ENCODE measurements at places on chromosomes 1 and 21.
A peak's percentile ranks its signal among the peaks of the same experiment; 100 is the strongest.

GRCh38 chr1:206829282-206829681, 36.1 kb upstream of the IL20 start:
- H3K4me1 ChIP-seq, result peaks cover 78% of the 10 kb centered on the region
- H3K36me3 ChIP-seq, result no peaks in the 10 kb centered on the region
- H3K27ac ChIP-seq, result peak overlapping the region; percentile 81

DNA sequence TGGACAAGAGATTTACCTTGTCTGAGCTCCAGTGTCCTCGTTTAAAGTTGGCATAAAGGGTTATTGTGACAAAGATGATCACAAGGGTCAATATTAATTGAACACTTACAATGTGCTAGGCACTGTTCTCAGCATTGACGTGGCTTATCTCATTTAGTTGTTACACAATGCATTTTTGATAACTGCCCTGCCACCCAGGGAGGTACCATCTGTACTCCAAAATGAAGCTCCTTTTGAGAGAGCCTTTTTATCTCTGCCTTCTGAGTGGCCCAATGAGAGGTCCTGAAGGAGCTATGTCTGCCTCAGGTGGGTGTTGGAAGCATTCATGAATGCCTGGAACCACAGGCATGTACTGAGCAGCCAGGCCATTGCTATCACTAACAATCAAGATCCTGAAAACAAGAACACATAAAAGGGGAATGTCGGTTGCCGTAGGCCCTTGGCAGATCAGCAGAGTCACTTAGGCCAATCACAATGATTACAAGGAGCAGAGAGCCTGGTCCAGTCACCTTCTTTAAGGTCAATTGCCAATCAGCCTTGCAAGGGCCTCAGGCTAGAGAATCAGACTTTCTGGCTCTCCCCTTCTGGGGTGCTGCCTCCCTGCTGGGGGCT, 78.5 kb downstream of the NMNAT2 start:
- H3K4me1 ChIP-seq, result no peaks in the 10 kb centered on the region
- H3K27ac ChIP-seq, result no peak overlapping the region
- H3K4me3 ChIP-seq, result no peak overlapping the region
- H3K36me3 ChIP-seq, result no peaks in the 10 kb centered on the region

DNA sequence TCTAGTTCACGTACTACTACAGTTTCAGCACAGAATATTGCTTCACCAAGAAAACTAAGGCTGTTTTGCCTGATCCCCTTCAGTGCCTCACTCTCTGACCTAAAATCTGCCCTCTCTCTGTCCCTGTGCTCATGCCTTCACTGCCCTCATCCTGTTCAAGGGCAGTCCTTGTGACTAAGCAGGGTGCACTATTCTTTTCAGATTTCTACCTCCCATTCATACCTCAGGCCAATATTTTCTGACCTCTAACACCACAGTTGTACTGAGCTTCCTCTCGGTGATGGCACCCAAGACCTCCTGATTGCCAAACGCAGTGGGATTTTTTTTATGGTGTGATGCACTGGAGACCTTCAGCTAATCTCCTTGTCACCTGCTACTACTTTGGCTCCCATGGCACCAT, 57.7 kb upstream of the GADD45A start:
- H3K4me1 ChIP-seq, result no peaks in the 10 kb centered on the region
- no peak overlapping the region for H3K27ac ChIP-seq
- H3K36me3 ChIP-seq, result no peaks in the 10 kb centered on the region
- no peak for DNase-seq
- no peak overlapping the region for H3K4me3 ChIP-seq
- H3K27me3 ChIP-seq, result no peaks in the 10 kb centered on the region

GRCh38 chr21:38954588-38955004, 148.9 kb downstream of the ETS2 start:
- no peaks in the 10 kb centered on the region for H3K36me3 ChIP-seq
- no peak overlapping the region for H3K27ac ChIP-seq
- no peaks in the 10 kb centered on the region for H3K4me1 ChIP-seq
- H3K4me3 ChIP-seq, result no peak overlapping the region
- DNase-seq, result no peak

DNA sequence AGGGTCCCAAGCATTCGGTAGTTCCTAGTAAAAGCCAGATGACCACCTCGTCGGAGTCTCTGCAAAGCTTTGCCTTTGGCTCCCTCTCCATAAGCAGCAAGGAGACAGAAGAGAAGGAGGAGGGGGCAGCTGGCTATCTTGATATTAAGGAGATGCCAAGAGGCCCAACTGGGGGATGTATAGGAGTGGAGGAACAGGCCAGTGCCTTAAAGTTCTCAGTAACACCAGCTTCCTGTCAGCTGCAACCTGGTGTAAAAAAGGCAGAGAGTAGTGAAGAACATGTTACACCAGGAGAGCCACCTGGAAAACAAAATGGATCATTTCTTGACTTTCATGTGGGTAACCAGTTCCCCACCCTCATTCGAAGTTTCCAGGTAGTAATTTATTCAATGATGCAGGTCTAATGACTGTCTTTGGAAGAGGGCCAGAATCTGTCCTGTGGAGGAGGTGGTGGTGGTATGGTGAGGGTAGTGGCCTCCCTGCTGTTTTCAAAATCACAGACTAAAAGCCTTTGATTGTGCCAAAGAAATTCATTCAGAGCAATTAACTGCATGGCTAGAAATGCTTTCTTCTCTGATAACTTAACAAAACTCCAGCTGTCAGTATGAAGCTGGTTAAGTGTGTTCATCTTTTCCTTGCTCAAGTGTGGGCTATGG, 27.3 kb downstream of the TMEM200B start:
- H3K4me1 ChIP-seq, result peaks cover 7% of the 10 kb centered on the region
- DNase-seq, result no peak
- H3K36me3 ChIP-seq, result peaks cover 88% of the 10 kb centered on the region
- H3K27ac ChIP-seq, result no peak overlapping the region
- H3K4me3 ChIP-seq, result no peak overlapping the region
- no peaks in the 10 kb centered on the region for H3K27me3 ChIP-seq

GRCh38 chr21:42532466-42533181, 19.0 kb downstream of the SLC37A1 start:
- no peak overlapping the region for H3K4me3 ChIP-seq
- peaks cover 68% of the 10 kb centered on the region for H3K4me1 ChIP-seq
- no peaks in the 10 kb centered on the region for H3K36me3 ChIP-seq
- no peaks in the 10 kb centered on the region for H3K27me3 ChIP-seq
- peak; percentile 40 for DNase-seq

- peaks cover 3% of the 10 kb centered on the region for H3K36me3 ChIP-seq
- peaks cover 8% of the 10 kb centered on the region for H3K4me1 ChIP-seq
- DNase-seq, result no peak
Measured at GRCh38 chr1:40161888-40162397, 756 bp downstream of the RLF start.

- DNase-seq, result no peak
- H3K27me3 ChIP-seq, result no peaks in the 10 kb centered on the region
- H3K36me3 ChIP-seq, result no peaks in the 10 kb centered on the region
- no peak overlapping the region for H3K4me3 ChIP-seq
- peak overlapping the region; percentile 11 for H3K27ac ChIP-seq
Measured at GRCh38 chr21:35838350-35838749, 222.0 kb downstream of the SETD4 start.

DNA sequence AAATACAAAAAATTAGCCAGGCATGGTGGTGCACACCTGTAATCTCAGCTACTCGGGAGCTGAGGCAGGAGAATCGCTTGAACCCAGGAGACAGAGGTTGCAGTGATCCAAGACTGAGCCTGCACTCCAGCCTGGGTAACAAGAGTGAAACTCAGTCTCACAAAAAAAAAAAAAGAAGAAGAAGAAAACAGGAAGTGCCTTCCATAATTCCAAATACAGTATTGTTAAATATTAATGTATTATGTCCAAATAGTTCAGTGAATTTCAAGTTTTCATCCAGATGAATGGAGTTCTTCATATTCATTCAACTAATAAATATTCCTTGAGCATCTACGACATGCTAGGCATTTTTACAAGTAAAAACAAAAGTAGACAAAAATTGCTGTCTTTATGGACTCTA, 33.3 kb downstream of the PLEKHO1 start:
- H3K27me3 ChIP-seq, result no peaks in the 10 kb centered on the region
- DNase-seq, result no peak
- H3K36me3 ChIP-seq, result no peaks in the 10 kb centered on the region
- H3K4me1 ChIP-seq, result no peaks in the 10 kb centered on the region
- H3K4me3 ChIP-seq, result no peak overlapping the region

DNA sequence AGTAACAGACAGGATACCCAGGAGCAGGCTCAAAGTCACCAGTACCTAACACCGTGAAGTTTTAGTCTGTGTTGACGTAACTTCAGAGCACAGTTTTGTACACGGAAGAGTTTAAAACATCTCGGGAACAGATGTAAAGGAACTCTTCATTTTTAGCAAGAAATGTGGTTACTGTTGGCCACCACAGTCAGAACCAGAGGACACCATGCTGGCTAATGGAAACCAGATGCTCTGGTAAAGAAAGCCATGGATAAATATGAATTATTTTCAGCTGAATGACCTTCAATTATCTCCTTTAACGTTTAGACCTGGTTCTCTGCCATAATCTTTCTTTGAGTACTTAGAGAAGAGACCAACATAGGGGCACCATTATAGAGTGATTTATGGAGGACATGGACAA, 115.9 kb downstream of the NTMT2 start:
- no peak overlapping the region for H3K4me3 ChIP-seq
- peaks cover 3% of the 10 kb centered on the region for H3K27me3 ChIP-seq
- no peaks in the 10 kb centered on the region for H3K36me3 ChIP-seq
- DNase-seq, result no peak
- no peak overlapping the region for H3K27ac ChIP-seq
- H3K4me1 ChIP-seq, result no peaks in the 10 kb centered on the region

DNA sequence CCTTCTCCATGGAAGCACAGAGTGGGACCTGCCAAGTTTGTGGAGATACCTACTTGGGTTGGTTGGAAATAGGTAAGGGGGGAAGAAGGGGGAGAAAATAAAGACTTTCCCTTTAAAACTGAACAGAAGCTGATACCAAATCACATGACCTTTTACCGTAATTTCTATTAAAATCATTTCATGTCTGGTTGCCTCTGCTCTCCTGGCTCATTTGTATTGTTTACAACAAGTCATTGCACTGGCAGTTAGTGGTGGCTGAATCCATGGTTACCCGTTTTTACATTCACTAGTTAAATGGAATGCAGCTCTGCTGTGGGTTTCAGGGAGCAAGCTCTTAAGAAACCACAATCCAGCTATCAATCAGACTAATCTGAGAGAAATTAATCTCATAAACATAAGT, 353.7 kb upstream of the ESRRG start:
- no peak overlapping the region for H3K4me3 ChIP-seq
- H3K27ac ChIP-seq, result no peak overlapping the region
- no peaks in the 10 kb centered on the region for H3K4me1 ChIP-seq
- H3K36me3 ChIP-seq, result no peaks in the 10 kb centered on the region
- DNase-seq, result no peak

- no peaks in the 10 kb centered on the region for H3K27me3 ChIP-seq
- H3K36me3 ChIP-seq, result no peaks in the 10 kb centered on the region
- DNase-seq, result no peak
- no peak overlapping the region for H3K4me3 ChIP-seq
- peaks cover under 1% of the 10 kb centered on the region for H3K4me1 ChIP-seq
- H3K27ac ChIP-seq, result no peak overlapping the region
Measured at GRCh38 chr1:169138866-169139670, 32.6 kb downstream of the ATP1B1 start.

DNA sequence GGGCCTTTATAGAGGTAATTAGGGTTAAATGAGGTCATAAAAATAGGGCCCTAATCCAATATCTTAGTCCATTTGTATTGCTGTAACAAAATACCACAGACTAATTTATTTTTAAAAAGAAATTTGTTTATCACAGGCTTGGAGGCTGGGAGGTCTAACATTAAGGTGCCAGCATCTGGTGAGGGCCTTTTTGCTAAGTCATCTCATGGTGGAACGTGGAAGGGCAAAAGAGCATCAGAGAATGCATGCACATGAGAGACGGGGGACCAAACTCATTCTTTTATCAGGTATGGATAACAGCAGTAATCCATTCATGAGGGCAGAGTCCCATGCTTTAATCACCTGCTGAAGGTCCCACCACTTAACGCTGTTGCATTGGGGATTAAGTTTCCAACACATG, 313.8 kb downstream of the GRIK1 start:
- no peaks in the 10 kb centered on the region for H3K4me1 ChIP-seq
- H3K4me3 ChIP-seq, result no peak overlapping the region

GRCh38 chr1:224493269-224493668, 58.7 kb upstream of the WDR26 start:
- H3K27ac ChIP-seq, result no peak overlapping the region
- H3K4me1 ChIP-seq, result peaks cover 13% of the 10 kb centered on the region
- no peaks in the 10 kb centered on the region for H3K36me3 ChIP-seq
- H3K27me3 ChIP-seq, result peaks cover 6% of the 10 kb centered on the region

- H3K36me3 ChIP-seq, result no peaks in the 10 kb centered on the region
- H3K27me3 ChIP-seq, result no peaks in the 10 kb centered on the region
- H3K4me3 ChIP-seq, result peak overlapping the region; percentile 80
- peak overlapping the region; percentile 27 for H3K27ac ChIP-seq
Measured at GRCh38 chr1:11650331-11650991, 3.8 kb downstream of the FBXO2 start.

- no peak overlapping the region for H3K4me3 ChIP-seq
- no peak overlapping the region for H3K27ac ChIP-seq
- no peaks in the 10 kb centered on the region for H3K4me1 ChIP-seq
- no peak for DNase-seq
Measured at GRCh38 chr1:15236746-15237145, 10.3 kb upstream of the FHAD1 start.

Measured in naive thymus-derived CD8-positive, alpha-beta T cell (primary cell).